ENCODE measurements at places on chromosomes 12 and 14. TPM values are rescaled to one million over a fixed set of nuclear protein-coding genes. Genes with fewer than 3 reads are reported as not detected.

DNA sequence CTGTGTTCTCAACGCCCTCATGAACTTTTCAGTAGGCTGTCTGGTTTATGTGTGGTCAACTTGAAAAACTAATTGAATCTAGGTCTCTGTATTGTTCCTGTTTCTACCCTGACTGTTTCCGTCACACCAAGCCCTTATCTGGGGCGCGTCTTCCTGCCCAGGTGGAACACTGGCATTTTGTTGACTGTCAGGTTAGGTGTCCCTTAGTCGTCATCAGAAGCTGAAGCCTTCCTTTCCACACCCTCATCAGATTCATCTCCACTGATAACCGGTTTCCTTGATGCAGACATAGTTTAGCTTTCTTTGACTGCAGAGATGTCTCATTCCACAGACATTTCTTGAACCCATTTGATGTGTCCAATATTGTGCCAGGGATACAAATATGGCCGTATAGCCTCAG lies 96.5 kb downstream of the DUSP16 start:
- no peaks in the 10 kb centered on the region for H3K27me3 ChIP-seq
- H3K27ac ChIP-seq = peak overlapping the region; percentile 83
- H3K36me3 ChIP-seq = peaks cover 66% of the 10 kb centered on the region
- peak; percentile 62 for DNase-seq

DNA sequence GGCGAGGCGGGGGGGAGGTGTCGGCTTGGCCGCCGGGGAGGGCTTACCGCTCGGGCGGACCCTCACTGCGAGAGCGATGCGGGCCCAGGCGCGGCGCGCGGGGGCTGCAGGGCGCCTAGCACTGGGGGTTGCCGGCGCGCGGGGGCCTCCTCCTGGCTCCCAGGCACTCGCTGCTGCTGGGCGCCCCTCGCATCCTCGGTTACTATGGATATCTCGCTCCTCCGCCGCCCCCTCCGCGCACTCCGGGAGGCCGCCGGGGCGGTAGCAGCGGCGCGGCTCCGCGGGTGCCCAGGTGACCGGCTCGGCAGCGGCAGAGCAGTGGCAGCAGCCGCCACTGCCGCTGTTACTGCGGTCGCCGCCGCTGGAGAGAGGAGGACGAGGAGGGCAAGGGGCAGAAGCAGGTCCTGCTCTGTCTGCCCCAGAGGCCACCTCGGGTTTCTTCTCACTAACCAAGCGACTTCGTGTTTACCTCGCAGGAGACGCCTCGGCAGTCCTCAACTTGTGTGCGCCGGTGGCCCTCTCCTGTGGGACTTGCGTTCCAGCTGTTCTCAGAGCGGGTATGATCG lies 250.1 kb downstream of the APAF1 start:
- DNase-seq = no peak
- peaks cover 63% of the 10 kb centered on the region for H3K27me3 ChIP-seq
- no peak overlapping the region for H3K4me3 ChIP-seq
- no peak overlapping the region for H3K27ac ChIP-seq
- H3K36me3 ChIP-seq = no peaks in the 10 kb centered on the region
- H3K4me1 ChIP-seq = no peaks in the 10 kb centered on the region

The NKX2-1 gene
- total RNA-seq = not detected

The KCNH5 gene
- total RNA-seq = not detected

- H3K27me3 ChIP-seq = peaks cover 8% of the 10 kb centered on the region
- no peaks in the 10 kb centered on the region for H3K36me3 ChIP-seq
- DNase-seq = no peak
- H3K27ac ChIP-seq = no peak overlapping the region
- H3K4me3 ChIP-seq = no peak overlapping the region
- peaks cover 20% of the 10 kb centered on the region for H3K4me1 ChIP-seq
These were observed 453.8 kb downstream of the TMEM121 start for GRCh38 chr14:105980224-105980623.

DNA sequence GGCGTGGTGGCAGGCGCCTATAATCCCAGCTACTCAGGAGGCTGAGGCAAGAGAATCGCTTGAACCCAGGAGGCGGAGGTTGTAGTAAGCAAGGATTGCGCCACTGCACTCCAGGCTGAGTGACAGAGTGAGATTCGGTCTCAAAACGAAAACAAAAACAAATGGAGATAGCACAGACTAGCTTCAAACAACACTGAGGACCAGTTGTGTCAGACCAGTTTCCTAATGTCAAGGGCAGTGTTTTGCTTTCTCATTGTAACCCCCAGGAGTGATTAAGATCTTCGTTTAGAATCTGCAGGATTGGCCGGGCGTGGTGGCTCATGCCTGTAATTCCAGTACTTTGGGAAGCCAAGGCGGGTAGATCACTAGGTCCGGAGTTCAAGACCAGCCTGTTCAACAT lies 18.5 kb downstream of the RPGRIP1 start:
- peaks cover 16% of the 10 kb centered on the region for H3K27me3 ChIP-seq
- H3K4me1 ChIP-seq = peaks cover 3% of the 10 kb centered on the region
- DNase-seq = no peak
- H3K36me3 ChIP-seq = no peaks in the 10 kb centered on the region

DNA sequence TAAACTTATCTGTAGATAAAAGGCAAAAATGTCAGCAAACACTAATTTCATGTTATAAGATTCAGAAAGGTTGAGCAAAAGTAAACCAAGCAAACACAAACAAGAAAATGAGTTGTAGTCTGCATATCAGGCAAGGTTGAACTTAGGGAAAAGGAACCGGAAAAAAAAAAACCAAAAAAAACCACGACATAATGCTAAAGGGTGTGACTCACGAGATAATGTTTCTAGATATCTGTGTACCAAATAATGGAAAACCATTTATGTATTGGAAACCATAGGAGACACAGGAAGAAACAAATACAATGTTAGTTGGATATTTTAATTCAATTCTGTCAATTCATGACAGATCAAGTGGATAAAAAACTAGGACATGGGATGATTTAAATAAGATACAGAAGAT lies 60.5 kb downstream of the GPATCH2L start:
- DNase-seq = no peak
- no peaks in the 10 kb centered on the region for H3K27me3 ChIP-seq
- H3K36me3 ChIP-seq = peaks cover 19% of the 10 kb centered on the region
- no peak overlapping the region for H3K27ac ChIP-seq
- peaks cover 7% of the 10 kb centered on the region for H3K4me1 ChIP-seq

DNA sequence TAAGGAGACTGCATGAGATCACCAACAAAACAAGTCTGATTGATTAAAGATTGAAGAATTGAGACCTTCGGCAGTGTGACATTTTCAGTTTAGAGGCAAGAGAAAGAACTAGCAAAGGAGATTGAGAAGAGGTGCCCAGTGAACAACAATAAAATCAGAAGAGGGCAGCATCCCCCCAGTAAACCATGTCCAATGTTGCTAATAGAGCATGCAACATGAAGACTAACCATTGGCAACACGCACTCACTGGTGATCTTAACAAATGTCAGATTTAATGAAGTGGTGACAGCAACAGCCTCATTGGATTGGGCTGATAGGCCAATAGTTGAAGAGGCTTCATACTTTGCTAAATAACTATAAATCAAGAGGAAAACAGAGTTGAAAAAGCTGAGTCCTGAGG lies 20.7 kb upstream of the TAS2R14 start:
- peaks cover 13% of the 10 kb centered on the region for H3K27me3 ChIP-seq
- H3K36me3 ChIP-seq = peaks cover 11% of the 10 kb centered on the region
- H3K4me1 ChIP-seq = peaks cover 20% of the 10 kb centered on the region
- no peak for DNase-seq
- no peak overlapping the region for H3K27ac ChIP-seq
- H3K4me3 ChIP-seq = no peak overlapping the region

GRCh38 chr12:123938679-123939480 lies 33.8 kb downstream of the CCDC92 start:
- no peak for DNase-seq
- H3K4me1 ChIP-seq = peaks cover 25% of the 10 kb centered on the region

- H3K4me1 ChIP-seq = peaks cover 31% of the 10 kb centered on the region
- peaks cover 10% of the 10 kb centered on the region for H3K36me3 ChIP-seq
- DNase-seq = no peak
- H3K27ac ChIP-seq = peak overlapping the region; percentile 5
- H3K4me3 ChIP-seq = no peak overlapping the region
- H3K27me3 ChIP-seq = no peaks in the 10 kb centered on the region
These were observed 246.6 kb downstream of the CHST11 start for GRCh38 chr12:104703372-104703771.

The AMN gene
- total RNA-seq = 0.44 TPM

The KLRG1 gene
- total RNA-seq = 0.85 TPM

- no peaks in the 10 kb centered on the region for H3K27me3 ChIP-seq
- no peak for DNase-seq
- H3K27ac ChIP-seq = no peak overlapping the region
- no peak overlapping the region for H3K4me3 ChIP-seq
These were observed 20.5 kb downstream of the BRAP start for GRCh38 chr12:111664961-111665865.

DNA sequence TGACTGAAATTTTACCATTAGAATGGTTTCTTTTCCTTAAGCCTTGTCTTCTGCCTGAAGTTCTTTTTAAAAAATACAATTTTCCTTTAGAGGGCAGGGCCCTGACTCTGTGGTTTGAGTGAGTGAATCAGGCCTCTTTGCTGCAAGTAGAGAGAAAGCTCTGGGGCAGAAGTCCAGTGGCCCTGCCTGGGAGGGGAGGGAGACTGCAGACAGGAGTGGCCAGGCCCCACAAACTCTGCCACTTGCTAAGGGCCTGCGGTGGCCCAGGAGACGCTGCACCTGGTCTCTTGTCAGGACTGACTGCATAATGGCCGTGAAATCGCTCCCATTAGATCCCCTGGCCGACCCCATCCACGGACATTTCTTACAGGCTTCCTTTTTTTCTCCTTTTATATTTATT lies 25.5 kb downstream of the TSPAN11 start:
- peaks cover 17% of the 10 kb centered on the region for H3K27me3 ChIP-seq
- H3K36me3 ChIP-seq = no peaks in the 10 kb centered on the region
- peaks cover 13% of the 10 kb centered on the region for H3K4me1 ChIP-seq
- no peak overlapping the region for H3K4me3 ChIP-seq
- no peak overlapping the region for H3K27ac ChIP-seq
- DNase-seq = no peak

The FAM90A1 gene
- 0.14 TPM for total RNA-seq
